Fibroblast of upper back skin (primary cell): ENCODE measurements at places on chromosomes 1 and 21.

GRCh38 chr1:94859174-94859573 lies 39.0 kb downstream of the SLC44A3 start:
- no peak for DNase-seq

DNA sequence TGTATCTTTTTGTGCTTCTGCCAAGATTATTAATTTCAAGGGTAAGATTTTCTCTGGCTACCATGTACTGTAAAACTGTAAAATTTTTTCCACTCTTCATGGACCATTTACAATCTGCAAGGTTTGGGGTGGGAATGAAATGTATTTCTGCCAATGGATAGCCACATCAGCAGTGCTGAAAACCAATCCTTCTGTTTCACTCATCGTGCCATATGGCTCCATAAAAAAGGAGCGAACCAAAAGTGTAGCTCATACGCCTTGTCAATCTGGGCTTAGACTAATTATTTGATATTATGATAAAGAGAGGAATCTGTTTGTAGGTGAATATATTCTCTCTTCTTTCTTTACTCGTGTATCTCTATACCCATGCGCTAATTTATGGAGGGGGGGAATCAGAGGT lies 3.0 kb upstream of the SLC44A5 start:
- DNase-seq: no peak

GRCh38 chr1:37001703-37002102 lies 32.6 kb downstream of the GRIK3 start:
- no peak for DNase-seq

DNA sequence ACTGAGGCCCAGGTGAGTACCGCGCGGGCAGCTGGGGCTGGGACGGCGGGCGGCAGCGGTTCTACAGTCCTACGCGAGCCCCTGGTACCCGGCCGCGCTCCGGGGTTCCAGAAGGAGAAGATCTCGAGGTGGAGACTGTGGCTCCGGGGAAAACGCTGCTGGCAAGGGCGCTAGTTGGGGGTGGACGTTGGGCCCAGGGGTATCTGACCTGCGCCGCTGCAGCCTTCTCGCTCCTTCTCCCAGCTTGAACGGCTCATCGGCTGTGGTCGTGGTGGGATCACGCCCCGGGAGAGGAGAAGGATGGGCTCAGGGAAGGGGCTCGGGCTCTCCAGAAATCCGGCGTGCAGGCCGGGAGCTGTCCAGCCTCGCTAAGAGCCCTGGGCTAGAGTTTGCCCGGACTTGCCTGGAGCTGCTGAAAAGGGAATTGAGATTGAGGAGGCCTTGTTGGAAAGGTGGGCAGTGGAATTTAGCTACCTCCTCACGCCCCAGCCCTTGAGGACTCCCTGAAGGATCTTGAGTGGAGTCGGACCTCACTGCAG lies 1.1 kb upstream of the POU3F1 start:
- DNase-seq: peak; percentile 21

GRCh38 chr1:230578616-230579015 lies 63.7 kb upstream of the COG2 start:
- no peak for DNase-seq

DNA sequence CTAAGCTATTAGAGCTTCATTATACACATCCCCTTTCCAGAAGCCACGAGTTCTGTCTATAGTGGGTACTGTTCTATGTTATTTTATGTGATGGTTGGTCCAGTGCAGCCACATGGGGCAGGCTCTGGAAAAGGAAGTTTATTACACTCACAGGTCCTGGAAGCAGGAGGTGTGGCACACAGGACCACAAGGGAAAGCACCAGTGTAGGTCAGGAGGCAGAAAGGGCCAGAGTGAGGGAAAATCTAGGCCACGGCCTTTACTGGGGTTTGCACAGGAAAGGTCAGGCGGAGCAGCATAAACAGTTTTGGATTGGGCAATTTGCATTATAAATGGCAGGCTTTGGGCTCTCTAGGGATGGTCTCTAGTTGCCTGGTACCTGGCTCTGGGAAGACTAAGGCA lies 21.8 kb upstream of the CNIH3 start:
- no peak for DNase-seq

- no peak for DNase-seq
Observed at GRCh38 chr21:29991624-29992023, 51.8 kb upstream of the GRIK1 start.

GRCh38 chr1:25088946-25089345 lies 143.4 kb downstream of the SYF2 start:
- no peak for DNase-seq

GRCh38 chr1:67004176-67004575 lies 49.8 kb downstream of the SLC35D1 start:
- DNase-seq: no peak

DNA sequence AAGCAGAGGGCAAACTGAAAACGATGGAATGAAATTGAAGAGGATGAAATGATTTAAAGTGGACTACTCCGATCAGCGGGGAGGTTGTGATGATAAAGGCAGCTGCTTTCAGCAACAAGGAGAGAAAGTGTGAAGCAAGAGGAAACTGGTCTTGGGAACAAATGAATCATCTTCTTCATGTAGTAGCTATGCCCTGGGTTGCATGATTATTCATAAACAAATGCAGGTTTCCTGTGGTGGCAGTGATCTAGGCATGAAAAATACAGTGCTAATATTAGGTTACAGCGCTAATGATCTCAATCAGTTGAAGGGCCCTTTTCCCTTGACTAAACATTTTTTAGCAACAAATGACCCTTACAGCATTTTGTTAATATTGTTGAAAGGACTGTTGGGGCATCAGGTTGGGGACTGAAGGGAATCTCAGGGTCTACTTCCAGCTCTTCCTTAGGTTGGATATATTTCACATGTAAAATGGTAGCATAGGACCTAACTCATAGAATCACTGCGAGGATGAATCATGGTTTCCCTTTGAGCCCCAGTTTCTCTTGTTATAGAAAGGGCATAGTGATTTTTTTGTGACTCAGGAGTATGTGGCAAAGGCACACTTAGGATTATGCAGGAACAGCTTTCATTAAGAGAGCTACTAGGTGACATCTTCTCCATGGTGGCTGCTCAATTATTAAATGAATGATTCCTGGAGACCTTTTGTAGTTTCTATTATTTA lies 1.9 kb upstream of the ZFYVE9 start:
- peak; percentile 68 for DNase-seq

DNA sequence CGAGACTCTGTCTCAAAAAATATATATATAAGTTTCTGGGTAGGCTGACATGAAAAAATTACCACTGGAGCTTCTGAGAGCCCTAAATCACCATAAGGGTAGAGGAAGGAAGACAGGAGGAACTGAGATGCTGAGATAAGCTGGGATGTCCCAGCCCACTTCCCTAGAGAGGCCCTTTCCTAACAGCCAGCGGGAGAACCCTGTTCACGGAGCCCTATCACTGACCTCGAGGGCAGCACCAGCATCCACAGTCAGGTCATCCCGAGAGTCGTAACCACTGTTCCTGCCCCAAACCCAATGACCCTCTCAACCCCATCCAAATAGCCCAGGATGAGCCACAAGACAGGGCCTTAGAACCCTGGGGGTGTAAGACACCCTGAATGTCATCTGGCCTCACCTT lies 77.5 kb downstream of the CD34 start:
- no peak for DNase-seq

DNA sequence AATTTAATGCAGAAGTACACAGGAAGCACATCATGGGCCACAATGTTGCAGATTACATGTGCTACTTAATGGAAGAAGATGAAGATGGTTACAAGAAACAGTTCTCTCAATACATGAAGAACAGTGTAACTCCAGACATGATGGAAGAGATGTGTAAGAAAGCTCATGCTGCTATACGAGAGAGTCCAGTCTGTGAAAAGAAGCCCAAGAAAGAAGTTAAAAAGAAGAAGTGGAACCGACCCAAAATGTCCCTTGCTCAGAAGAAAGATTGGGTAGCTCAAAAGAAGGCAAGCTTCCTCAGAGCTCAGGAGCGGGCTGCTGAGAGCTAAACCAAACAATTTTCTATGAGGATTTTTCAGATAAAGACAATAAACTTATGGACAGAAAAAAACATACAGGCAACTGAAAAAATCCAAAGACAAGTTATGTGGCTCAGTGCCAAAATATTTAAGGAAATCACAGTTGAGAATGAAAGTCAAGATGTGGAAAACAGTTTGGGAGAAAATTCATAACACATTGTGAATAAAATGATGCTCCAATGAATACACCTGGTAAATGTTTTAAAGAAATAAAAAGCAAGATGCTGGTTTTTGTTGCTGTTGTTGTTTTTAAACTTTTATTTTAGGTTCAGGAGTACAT lies 2.8 kb upstream of the ZNF644 start:
- no peak for DNase-seq

DNA sequence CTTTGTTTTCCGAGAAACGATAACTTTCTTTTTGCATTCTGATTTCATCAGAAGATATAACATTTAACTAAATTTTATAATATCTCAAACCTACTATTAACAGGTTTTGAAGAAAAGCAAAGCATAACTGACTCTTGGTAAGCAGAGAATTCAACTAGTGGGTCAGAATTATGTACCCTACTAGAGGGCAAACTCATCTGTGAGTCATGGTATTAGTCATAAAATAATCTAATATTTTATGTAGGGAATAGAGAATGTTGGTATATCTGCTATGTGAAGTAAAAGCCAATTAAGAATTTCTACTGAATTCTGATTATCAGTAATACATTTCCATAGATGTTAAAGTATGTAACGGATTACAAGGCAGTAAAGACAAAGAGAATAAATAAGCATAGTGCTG lies 56.8 kb downstream of the USP1 start:
- DNase-seq: no peak

GRCh38 chr1:212605441-212606394 lies 2.8 kb upstream of the ATF3 start:
- DNase-seq: no peak

DNA sequence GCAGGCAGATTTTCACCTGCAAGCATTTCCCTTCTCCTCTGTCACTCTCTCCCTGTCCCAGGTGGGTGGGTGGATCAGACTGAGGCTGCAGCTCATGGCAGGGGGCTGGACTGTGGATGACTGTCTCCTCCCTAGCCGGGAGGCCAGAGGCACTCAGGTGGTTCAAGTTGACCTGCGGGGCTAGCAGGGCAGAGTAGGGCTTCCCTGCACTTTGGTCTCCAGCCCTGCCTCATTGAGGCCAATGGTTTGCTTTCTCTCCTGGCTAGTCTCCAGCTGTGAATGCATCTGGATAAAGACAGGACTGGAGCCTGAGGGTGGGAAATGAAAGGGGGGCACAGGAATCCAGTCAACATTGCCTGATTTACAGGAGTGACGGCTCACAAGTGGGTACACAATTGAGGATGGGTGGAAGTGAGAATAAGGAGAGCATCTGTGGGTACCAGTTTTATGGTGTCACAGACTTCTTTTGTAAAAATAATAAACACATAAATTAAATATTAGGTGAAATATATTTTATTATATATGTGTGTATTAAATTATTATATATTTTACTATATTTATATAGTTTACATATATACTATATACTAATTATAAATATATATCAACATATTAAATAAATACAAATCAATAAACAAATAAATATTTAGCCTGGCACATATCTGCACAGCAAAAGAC lies 25.6 kb downstream of the RUNX1 start:
- DNase-seq: no peak
